HFFc6 (cell line): ENCODE measurements at places on chromosomes 2 and 18.

DNA sequence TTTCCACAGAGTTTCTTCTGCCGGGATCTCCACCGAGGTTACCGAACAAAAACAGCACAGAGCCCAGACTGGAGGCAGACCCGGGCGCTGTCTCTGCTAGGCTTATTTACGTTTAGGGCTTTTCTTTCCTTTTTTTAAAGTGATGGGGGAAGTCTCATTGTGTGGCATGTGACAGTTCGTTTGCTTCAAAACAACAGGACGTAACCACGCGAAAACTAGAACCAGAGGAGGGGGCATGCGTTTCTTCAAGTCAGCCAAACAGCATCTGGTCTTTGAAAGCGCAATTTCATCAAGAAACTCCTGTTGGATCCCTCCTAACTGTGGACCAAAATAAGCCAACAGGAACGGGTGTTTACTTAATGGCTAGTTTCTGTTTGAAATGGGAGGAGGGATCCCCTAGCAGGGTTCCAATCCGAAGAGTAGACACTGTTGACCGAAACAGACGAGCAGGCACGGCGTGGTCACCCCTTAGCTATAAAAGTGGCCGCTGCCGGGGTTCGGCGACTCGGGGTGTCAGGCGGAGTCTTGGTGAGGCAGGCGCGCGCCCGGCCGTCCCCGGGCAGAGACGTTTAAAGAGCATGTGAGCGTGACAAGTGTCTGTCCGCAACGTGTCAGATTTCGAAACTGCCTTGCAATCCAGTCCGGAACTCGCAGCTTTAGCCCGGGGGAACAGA, 997 bp upstream of the TGIF1 start:
- peak; percentile 95 for DNase-seq

GRCh38 chr2:166932032-166932431, 43.8 kb downstream of the XIRP2 start:
- DNase-seq, result no peak

- DNase-seq, result no peak
Measured at GRCh38 chr2:223916181-223916920, 28.8 kb downstream of the WDFY1 start.

DNA sequence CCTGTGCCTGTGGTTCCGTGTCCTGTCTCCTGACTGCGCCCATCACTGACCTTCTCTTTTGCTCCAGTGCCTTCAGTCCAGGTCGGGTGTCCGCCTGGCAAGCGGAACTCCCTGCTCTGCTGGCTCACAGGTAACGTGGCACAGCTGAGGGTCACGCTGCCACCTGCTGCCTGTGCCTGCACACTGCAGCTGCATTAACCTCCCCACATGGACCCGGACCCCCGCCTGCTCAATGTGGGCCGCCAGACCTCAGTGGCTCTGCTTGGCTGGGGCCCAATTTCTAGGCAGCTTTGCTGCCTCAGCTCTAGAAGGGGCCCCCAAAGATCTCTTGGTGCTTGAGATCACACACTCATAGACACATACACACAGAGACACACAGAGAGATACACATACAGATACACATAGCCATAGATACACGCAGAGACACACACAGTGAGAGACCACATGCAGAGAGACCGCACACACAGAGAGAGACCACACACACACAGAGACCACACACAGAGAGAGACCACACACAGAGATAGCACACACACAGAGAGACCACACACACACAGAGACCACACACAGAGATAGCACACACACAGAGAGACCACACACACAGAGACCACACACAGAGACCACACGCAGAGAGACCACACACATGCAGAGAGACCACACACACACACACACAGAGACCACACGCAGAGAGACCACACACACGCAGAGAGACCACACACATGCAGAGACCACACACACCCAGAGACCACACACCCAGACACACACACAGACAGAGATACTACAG, 14.9 kb upstream of the CNNM3 start:
- peak; percentile 27 for DNase-seq

DNA sequence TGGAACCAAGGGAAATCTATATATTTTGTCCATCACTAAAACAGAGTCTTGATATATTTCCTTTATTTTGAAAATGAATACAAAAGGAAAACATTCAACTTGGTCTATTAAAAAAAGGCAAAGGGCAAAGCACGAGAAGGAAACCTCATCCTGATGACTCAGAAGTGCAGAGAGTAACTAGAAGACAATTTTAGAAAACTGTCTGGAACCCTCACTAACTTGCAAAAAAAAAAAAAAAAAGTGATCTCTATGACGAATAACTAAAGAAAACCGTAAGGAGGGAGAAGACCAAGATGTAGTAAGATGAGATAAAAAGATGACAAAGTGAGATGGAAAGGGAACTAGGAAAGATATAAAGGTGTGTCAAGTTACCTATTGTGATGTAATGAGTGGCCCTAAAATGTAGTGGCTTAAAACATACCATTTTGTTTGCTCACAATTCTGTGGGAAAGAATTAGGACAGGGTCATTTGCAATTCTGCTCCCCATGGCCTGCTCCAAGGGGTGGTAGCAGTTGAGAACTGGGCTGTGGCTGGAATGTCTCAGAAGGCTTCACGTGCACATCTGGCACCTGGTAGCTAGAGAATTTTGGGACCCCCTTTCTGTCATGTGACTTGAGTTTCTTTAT, 303.0 kb downstream of the DYSF start:
- DNase-seq, result peak; percentile 46

DNA sequence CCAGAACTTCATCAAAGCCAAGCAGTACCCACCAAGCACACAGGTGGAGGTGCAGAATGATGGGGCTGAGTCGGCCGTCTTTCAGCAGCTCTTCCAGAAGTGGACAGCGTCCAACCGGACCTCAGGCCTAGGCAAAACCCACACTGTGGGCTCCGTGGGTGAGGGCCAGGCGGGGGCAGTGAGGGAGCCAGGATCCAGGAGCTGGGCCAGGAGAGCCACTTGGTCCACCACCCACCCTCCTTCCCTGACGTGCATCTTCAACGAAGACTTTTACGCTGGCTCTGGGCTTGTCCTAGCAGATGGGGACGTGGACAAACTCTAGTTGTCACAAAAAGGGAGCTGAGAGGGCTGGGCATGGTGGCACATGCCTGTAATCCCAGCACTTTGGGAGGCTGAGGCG, 11.8 kb downstream of the VIL1 start:
- DNase-seq, result no peak

DNA sequence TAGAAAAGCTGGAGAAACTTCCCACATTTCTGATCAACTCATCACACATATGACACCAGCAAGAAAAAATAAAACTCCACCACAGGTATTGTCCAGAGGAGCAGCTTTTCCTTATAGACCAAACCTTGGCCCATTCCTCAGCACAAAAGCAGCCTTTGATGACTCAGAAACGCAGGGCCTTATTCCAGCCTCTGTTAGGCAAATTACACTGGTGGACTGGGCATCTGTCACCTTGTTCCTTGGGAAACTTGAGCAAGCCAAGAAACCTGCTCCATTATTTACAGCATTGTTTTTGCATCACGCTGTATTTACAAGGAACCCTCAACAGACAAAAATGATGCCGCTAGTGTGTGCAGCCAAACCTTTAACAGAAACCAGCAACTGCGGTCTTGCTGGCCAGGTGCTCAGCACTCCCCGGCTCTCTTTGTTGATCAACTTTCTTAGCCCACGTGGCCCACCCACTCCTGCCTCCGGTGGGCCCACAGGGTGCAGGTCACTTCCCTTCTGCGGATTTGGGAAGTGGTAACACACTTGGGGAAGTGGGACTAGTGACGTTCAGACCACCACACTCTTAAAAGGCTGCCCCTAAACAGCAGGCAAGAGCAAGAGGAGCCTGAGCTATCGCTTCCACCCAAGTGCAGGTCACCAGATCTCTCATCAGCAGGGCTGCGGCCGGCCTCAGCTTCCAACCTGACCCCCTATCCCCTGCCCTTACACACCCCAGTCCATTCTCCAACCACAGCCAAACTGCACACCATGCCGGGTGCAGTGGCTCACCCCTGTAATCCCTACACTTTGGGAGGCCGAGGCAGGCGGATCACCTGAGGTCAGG, 1.5 kb downstream of the AP1S3 start:
- no peak for DNase-seq
